RPMI8226 (cell line): ENCODE measurements at places on chromosomes 4 and X.

- no peak for DNase-seq
Observed at GRCh38 chr4:128770807-128771206, 38.7 kb upstream of the JADE1 start.

DNA sequence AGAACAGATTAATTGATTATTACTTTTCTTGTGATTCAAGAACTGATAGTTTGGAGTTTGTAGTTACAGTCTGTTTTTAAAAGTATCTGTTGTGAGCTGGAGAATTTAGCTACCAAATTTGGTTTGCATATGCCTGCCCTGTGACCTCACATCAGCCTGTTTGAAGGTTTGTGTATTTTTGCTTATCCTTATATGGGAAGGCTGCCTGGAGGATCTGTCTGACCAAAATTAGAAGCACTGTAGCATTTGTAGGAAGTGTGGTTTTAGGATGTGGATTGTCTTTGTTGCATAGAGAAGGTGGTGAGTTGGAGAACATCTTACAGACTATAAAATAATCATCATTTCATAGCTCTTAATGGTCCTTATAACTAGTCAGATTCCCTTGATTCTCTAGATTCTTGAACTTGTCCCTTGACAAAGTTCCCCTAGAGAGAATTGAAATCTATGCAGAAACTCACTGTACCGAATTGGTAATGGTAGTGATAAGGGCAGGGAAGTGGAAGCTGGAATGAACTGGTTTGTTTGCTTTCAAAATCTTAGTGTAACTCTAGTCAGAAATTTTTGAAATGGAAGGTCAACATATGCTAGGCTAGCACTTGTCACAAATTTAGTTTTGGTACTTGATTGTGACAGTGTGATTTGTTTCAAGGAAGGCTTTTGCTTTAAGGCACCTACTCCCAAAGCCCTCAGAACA, 57.3 kb downstream of the SH3BGRL start:
- no peak for DNase-seq

- DNase-seq, result peak; percentile 74
Observed at GRCh38 chr4:89024051-89024675, 32.8 kb downstream of the FAM13A start.

GRCh38 chr4:106522839-106523238, 154.3 kb upstream of the GIMD1 start:
- DNase-seq, result no peak

- no peak for DNase-seq
Observed at GRCh38 chr4:82428526-82428968, 1.7 kb downstream of the HNRNPDL start.

- DNase-seq, result no peak
Observed at GRCh38 chrX:71945237-71945805, 34.7 kb downstream of the NHSL2 start.

DNA sequence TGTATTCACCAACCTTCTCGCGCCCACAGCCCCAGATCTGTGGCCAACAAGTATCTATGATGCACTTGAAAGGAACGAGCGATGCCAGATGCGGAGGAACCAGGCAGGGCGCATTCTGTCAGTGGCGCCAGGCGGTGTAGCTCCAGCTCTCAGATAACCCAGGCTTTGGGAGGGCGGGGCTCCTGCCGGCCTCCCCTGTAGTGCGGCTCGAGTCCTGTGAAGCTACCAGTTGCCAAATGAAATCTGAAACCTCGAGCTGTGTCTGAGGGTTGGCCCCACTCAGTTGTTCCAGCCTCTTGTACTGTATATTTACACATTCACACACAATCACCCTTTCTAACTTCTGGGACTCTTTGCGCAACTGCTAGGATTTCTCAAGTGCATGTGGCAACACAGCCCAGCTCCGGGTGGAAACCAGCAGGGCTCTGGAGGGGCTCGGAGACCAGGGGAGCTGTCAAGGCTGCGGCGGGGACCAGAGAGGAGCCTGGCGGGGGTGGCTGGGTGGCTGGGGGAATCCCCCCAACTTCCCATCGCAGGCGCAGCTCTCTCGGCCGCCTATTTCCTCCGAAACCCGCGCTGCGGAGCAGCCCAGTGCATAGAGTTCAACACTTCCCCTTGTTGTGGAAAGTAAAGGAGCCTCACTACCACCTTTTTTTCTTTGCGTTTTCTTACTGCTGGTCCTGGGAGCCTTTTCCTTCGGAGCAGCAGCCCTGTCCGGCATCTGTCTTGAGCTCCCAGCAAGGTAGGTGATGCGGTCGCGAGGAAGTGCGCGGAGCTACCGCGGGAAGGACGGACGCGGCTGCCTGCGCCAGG, at the start of gene ARHGAP24:
ARHGAP24 (plus strand) TSS at position 333 of the 813 bp plus-strand sequence.
- peak; percentile 89 for DNase-seq

DNA sequence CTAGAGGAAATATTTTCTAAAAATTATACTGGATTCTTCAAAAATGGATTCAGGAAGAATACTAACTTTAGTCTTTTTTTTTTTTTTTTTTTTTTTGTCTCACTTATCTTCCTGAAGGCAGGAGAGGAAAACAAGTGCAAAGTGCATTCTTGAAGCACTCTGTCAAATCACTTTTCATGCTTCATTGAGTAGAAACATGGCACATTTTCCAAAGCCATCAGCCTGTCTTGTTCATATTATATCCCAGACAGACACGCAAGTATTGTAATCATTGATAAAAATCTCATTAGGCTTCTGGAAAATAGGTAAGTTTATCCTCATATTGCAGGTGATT, 1.2 kb downstream of the BBS12 start:
- DNase-seq, result no peak

GRCh38 chrX:2445662-2446623, 54.8 kb downstream of the DHRSX start:
- DNase-seq, result no peak

DNA sequence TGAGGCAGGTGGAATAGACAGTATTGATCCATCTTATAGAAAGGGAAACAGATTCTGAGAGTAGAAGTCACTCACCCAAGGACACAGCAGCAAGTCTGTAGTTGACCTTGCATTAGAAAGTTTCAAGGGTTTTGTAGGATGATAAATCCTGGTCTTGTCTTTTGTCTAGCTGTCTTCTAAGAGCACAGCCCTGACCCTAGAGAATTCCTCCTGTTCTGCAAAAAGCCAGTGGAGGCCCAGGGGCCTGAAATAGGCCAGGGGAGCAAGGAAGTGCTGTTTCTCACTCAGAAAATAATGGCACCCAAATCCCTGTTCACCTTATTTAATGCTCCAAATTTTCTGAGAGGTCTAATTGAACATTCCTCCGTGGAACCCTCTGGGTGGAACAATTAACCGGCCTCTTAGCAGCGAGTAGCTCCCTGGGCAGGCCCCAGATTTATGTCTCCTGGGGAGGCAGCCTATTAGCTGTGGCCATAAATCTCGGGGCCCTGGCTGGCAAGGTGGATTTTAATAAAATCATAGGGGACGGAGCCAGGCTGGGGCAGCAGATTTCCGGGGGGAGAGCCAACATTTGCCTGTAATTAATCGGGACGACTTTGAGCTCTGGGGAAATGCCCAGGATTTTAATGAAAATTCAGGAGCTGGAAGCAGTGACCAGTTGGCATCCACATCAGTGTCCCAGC, 49.2 kb upstream of the MSX1 start:
- no peak for DNase-seq

GRCh38 chrX:45006002-45006800, 133.2 kb downstream of the KDM6A start:
- DNase-seq, result no peak

DNA sequence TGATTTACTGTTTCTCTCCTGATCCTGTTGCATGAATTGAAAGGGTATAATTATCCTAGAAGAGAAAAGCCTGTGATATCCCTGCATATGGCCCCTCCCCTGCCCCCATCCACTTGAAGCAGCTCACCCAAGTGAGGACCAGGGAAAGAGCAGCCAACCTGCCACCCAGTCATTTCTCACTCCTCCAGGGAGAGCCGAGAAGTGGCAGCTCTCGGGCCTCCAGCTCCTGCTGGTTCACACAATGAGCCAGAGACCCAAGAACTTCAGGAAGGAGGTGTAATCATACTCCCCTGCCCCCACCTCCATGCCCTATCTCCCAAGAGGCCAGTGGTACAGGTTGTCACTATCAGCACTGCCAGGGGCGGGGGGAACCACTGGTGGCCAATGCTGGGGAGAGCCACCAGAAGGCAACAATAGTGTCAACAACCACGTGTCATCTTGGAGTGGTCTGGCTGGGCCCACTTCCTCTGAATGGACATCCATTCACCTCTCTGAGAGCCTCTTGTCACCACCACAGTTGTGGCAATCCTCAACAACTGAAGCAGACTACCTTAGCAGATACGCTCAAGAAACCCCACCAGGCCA, 42.9 kb downstream of the APOO start:
- DNase-seq, result no peak

GRCh38 chrX:78650906-78651437, 8.2 kb downstream of the RTL3 start:
- DNase-seq, result no peak

DNA sequence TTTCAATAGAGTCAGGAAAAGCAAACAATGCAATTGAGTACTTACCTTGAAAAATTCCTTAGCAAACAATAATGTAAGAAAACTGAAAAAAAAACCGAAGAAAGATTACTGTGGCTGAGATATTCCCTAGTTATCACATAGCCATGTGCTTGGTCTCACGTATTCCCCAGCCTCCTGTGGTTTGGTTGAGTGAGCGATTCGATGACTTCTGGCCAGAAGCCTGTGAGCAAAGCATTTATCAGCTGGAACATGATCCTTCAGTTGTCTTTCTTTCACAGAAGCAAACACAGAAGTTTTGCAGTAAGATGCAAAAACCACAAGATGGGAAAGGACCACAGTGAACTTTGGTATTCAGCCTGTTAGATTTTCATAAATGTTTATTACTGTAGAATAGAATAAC, 1754.3 kb upstream of the AGA start:
- no peak for DNase-seq

- DNase-seq, result no peak
Observed at GRCh38 chr4:84070289-84070688, 428.8 kb downstream of the NKX6-1 start.

GRCh38 chr4:15794905-15795304, 16.8 kb downstream of the CD38 start:
- DNase-seq, result no peak

DNA sequence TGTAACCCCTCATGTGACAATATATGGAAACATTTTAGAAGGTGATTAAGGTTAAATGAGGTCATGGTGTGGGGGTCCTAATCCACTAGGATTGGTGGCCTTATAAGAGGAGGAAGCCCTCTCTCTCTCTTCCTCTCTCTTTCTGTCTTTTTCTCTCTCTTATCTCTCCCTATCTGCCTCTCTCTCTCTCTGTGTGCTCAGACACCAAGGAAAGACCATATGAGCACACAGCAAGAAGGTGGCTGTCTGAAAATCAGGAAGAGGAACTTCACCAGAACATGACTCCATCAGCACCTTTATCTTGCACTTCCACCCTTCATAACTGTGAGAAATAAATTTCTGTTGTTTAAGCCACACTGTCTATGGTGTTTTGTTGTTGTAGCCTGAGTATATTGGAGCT, 1472.2 kb downstream of the PCDH7 start:
- DNase-seq, result no peak

DNA sequence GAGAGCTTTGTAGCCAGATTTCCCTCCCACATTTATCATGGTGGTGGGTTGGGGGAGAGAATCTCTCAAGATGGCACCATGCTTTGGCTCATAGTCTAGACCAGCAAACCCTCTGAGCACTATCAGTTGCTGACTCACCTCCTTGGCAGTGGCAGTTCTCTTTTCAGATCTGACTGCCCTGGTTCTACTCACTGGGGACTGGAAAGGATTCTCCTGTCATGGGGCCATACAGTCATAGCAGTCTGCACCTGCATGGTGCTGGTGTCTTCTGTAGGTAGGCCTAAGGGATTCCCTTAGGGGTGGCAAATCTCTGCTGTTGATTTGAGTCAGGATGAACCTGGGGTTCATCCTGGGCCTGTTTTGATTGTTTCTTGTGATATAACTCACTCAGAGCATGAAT, 2.6 kb downstream of the TEX13B start:
- DNase-seq, result no peak

DNA sequence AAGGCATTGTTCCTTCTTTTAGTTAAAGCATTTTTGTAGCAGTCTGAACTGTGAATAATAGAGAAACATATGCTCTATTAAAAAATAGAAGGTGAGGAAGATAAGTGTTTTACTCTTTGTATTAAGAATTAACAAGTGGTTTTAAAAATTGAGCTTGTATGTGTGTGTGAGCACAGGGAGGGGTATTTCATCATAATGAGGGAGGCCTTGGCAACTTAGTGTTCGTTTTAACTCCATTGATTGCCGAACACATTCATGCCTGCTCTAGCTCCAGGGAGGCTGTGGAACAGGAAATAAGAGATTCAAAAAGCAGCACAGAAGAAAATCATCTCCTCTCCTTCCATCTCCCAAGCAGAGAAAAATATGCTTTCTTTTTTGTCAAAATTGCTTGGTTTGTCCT, 14.8 kb downstream of the SHROOM3 start:
- DNase-seq, result no peak

- DNase-seq, result no peak
Observed at GRCh38 chr4:38625508-38625907, 38.5 kb upstream of the KLF3 start.

DNA sequence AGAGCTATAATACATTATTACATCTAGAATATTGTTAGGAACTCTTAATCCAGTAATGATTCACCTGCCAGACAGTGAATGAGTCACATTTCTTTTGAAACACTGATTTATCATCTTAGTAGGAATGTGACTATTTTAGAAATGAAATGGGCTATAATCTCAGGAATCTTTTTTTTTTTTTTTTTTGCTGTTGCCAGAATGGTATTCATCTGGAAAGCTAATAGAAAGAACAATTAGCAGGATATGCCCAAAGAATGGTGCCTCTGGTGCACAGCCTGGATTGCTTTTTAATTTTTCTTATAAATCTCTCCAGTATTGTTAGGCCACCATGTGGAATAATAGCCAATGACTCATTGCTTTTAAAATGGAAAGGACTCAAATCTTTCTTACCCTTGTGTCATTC, 181.1 kb upstream of the SMIM31 start:
- DNase-seq, result no peak

GRCh38 chr4:622071-622995, 3.0 kb upstream of the PDE6B start:
- no peak for DNase-seq

GRCh38 chr4:173937631-173938270, 345.7 kb downstream of the FBXO8 start:
- DNase-seq, result no peak

DNA sequence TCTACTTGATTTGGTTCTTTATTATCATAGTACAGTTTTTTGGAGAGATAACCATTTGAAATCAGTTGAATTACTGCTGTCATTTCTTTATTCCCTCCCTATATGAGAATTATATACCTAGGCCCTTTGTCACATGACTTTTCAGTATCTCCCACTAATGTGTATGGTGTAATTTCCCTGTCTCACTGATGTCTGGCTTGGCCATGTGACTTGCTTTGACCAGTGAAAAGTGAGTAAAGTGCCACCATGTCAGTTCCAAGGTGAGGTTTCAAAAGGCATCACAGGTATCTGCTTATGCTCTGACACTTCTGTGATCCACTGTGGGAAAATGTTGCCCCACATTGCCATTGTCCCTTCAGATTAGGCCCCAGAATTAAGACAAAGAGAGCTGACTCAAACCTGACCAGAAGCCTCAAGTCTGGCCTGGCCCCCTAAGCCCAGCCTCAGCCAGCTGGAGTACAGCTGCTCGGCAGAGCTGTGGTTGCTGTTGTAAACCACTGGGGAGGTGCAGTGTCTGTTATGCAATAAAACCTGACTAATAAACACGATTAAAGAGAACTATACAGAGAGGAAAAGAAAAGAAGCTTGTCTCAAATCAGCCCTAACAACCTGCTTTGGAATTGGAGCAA, 27.5 kb downstream of the SETD7 start:
- DNase-seq, result no peak
